H7 (cell line): ENCODE measurements at places on chromosomes 2 and 18.

DNA sequence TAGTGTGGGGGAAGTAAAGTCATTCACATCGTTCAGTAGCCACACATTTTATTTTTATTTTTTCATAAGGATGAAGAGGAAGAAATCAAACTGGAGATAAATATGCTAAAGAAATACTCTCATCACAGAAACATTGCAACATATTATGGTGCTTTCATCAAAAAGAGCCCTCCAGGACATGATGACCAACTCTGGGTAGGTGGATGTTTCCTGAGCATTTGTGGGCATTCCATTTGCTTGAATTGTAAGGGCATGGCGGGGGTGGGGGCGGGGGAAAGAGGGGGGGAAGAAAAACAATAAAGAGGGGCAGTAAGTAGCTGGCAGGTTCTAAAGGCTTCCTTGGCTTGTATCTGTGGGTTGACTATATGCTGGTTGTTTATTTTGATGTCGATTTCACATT lies 126.4 kb downstream of the MAP4K4 start:
- no peak for DNase-seq

GRCh38 chr2:12107939-12108338 lies 361.5 kb downstream of the LPIN1 start:
- DNase-seq = no peak

DNA sequence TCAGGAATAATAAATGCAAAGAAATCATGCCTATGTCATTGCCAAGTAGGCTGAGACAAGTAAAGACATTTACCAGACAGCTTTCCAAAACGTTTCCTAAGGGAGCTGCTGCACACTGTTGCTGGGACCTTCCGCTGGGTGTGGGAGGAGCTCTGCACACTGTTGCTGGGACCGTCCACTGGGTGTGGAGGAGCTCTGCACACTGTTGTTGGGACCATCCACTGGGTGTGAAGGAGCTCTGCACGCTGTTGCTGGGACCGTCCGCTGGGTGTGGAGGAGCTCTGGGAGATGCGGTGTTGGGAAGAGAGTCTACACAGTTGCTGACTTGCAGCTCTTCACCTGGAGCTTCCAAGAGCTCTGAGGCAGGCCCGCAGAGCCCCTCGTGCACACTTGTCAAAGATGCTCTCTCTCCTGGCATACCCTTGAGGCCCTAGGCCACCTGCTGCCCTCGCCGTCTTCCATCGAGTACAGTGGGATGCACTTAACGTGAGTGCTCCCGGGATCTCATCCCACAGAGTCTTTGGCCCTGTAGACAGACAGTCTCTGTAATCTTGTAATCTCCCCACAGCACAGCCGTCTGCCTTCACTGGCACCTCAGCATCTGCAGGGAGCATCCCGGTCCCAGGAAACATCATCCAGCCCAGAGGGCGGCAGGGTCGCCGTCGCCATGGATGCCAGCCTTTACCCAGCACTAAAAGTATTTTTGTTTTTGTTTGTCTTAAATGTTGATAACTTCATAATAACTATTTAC lies 51.4 kb downstream of the TRAPPC12 start:
- DNase-seq = no peak

GRCh38 chr2:149219856-149220255 lies 110.5 kb upstream of the LYPD6 start:
- no peak for DNase-seq

DNA sequence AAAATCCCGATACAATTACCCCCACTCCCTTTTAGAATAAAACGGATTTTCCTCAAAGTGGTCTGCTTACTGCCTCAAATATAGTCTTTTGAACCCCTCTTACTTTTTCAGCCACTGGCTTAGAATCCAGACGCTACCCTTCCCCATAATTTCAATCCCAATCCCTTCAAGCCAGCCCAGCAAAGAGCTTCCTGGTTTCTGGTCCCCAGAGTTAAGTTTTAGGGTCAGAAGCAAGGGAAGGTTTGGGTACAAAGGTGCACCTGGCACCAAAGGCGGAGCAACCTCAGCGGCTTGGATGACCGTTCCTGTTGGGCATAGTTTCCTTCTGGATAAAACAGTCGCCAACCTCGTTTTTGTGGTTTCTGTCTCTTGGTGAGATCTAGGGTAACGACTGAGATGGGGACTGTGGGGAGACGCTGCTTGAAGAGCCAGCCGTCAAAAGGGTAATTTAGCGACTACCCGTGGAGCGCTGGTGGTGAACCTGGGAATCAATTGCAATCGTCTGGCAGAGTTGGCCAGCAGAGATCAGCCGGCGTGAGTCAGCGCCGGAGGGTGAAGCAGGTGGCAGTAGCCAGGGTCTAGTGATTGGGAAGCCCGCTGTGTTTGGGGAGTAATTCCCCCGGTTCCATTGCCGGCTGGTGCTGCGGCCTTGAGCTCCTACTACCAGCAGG lies 1.6 kb downstream of the FEV start:
- DNase-seq = peak; percentile 69

- peak; percentile 67 for DNase-seq
Observed at GRCh38 chr2:96839293-96839874, 4.4 kb downstream of the ANKRD23 start.

DNA sequence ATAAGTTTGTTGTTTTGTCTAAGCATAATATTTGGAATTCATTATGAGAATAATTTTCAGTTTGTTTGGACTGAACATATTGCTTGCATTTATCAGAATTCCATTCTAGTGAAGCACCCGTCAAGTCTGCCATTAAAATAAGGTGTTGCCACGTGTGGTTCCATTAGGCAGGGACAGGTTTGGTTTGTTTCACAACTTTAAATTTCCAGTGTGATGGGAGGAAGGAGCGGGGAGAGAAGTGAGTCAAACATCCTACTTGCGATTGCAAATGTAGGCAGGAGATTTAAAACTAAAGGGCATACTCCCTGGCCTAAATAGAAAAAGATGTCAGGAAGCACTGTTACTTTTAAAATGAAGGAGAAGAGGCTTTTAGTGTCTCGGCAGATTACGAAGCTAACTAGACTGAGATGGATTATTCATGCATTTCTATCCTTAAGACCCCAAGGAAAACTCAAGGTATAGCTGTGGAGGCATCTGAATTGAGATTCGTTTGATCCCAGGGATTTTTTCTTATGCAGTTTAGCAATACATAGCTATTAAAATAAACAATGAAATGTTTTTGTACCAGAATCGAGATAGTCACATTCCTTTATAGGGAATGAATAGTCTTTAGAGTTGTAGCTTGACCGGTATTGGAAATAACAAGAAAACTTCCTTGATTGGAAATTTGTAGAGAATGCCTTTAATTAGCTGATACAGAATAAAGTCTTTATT lies 19.8 kb downstream of the GRHL1 start:
- no peak for DNase-seq

DNA sequence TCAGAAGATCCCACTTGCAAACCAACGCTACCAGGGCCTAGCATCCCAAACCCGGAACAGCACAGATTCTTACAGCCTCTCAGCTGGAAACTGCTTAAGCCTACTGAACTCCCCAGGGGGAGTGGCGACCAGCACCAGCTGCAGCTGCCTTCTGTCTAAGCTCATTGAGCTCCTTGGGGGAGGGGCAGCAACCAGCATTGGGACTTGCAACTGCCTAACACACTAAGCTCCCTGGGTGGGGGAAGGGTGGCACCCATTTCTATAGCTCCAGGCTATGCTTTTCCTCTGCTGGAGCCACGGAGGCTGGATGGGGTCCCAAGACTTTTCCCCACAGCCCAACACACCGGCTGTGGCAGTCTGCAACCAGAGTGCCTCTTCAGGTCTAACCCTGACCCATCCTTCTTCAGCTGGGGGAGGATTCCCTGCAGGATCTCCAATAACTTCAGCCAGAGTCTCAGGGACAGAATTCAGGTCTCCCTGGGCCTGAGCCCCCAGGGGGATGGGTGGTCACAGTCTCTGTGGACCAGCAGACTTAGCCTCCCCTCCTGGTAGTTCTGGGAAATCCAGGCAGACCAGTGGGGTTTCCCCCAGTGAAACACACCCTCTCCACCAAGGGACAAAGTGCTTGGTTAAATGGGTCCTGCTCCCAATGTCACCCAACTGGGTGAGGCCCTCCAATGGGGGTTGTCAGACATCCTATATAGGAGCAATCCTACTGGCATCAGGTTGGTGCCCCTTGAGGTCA lies 45.9 kb upstream of the ITGA4 start:
- peak; percentile 9 for DNase-seq

DNA sequence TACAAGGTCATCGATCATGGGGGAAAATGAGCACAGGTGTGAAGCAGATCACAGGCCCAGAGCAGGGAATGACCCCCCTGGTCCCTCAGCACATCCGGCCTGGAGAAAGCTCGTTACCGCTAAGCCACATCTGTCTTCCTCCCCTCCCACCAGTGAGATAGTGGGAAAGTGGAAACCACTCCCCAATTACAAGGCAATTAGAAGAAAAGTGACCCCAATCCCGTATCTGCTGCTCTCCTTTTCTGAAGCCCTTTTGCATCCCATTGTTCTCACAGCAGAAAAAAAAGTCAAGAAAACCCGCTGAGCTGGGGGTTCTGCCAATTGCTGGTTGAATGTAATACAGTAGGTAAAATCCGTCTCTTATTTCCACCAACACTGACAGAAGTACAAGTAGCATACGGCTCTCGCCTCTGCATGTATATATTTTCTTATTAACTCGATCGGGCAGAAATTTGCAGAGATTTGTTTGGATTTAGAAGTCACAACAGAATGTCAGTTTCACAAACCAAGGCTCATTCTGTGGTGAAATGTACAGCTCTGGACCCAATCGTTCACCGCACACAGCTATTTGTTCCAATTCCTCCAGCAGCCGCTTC lies 287.0 kb downstream of the TCF4 start:
- DNase-seq = peak; percentile 5

DNA sequence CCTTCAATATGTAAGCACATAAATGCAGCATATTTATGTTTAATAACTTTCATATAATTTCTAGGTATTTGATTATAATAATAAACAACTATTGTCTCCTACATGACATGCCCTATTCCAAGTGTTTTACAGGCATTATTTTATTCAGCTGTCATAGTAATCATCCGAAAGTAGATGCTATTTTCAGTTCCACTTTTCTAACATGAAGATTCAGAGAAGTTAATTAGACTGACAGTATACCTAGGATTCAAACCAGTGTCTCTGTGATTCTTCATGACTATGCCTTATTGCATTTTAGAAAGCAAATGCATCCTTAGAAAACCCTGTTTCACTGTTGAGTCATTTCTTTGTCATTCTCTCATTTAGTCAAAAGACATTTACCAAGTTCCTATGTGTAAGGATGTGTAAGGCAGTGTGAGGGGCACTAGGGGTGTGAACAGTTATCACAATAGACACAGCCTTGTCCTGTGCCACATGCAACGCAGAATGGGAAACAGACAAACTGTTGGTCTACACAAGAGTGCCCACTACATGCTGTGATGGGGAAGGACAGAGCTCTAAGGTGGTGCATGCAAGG lies 79.8 kb downstream of the DTNA start:
- no peak for DNase-seq

DNA sequence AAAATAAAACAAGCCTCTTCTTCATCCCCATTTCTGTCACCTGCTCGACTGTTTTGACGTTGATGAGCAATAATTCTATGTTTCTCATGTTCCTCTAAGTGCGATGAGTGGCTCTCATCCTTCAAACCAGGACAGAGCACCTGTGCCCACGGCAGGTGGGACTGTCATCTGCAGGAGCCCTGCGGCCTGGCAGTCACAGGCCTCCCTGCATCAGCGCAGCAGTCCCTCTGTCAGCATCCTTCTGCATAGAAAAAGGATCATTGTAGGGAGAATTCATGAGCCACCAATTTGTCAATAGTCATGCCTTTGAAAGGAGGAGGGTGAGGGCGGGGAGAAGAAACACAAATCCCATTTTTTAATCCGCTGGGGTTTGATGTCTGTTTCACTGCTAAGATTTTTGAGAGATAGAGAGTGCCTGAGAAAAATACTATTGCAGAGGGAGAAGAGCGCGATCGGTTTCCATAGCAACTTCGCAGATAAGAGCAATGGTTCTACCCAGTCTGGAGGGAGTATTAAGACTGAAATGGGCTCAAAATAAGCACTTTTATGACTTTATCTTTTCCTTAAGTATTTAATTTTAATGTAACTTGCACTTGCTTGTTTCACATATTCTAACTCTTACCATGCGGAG lies 234.3 kb upstream of the NCKAP5 start:
- no peak for DNase-seq

GRCh38 chr18:61596296-61596695 lies 263.1 kb downstream of the CDH20 start:
- DNase-seq = no peak

GRCh38 chr2:2331881-2332280 lies 806 bp upstream of the MYT1L start:
- peak; percentile 31 for DNase-seq

DNA sequence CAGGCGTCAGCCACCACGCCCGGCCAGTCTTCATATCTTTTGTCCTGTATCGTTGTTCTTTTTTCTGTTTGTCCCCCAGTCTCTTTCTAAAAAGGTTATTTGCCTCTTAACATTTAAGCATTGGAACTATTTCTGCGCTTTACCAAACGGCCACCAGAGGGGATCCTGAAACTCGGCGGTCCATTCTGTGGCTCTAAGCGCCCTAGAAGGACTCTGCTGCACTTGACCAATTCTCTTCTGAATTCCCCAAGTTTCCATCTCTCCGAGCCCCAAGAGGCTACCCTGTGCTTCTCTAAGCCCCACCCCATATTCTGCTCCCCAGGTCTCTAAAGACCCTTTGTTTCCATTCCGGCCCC lies 33.1 kb upstream of the REG3G start:
- peak; percentile 76 for DNase-seq

DNA sequence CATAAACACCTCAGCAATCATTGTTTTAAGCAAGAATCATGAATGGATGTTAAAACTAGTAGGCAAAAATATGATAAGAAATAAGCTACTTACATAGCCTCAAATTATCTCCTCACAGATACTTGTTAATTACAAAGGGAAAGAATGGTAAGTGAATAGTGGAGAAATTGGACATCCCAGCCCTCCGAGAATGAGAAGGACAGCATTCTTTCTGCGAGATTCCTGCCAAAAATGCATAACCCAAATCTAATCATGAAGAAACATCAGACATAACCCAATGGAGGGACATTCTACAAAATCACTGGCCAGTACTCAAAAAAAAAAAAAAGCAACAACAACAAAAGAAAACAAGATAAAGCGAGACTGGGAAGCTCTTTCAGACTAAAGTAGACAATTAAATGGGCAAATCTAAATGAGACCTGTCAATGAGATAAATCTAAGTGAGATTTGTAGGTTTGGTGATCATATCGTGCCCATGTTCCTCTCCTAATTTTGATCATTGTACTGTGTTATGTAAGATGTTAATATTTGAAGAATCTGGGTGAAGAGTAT lies 57.9 kb upstream of the GLI2 start:
- DNase-seq = no peak

DNA sequence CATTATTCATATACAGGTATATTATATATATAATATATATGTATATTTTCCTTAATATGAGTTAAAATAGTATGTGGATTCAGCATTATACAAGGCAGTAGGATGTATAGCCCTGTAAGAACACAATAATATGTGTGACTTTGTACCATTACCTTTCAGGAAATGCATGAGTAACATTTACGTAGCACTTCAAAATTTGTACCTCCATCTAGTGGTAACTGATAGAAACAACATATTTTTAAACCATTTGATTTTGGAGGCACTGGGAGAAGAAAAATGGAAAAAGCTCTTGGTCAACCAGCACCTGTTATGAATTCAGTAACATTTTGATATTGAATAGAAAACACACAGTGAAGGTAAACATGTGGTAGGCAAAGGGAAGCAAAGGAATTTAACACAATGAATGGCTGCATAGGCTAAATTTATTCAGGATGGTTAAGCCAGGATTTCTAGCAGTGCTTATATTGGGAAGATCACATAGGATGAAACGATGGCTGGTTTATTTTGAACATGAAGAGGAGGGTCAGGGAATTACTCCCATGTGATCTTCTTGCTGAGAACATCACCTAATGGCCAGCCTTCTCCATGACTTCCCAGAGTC lies 565.5 kb downstream of the CCDC85A start:
- no peak for DNase-seq
